ENCODE measurements at places on chromosomes 6 and 20.

GRCh38 chr6:53258774-53259155 lies 90.0 kb downstream of the ELOVL5 start:
- no peak for DNase-seq

DNA sequence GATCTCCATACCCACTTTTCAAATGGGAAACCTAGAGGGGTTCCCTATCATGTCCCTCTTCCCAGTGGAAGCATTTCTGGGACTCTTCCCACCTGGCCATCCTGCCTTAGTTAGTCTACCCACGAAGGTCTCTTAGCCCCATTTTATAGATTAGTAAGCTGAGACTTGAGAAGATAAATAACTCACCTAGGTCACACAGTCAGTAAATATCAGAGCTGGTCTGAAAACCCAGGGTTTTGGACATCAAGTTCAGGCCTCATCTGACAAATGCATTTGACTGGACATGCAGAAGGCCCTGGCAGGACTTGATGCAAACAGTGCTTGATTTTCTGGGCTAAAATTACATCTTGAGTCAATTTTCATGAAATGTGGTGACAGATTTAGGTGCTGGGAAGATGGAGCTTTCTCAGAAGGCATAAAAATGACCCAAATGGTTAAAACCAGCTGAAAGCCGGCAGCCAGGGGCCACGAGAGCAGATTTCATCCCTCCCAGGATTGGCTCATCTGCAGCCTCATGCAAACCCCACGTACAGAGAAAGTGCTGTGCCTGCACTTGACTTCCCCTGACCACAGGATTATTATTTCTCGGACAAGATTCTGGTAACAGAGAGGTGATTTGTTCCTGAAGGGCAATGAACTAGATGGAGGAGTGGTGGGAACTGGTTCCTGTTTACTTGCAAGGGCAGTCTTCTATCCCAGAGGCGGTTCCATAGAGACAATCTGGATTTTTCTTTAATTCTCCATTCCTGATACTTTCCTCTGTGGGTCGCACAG lies 23.1 kb downstream of the CPNE5 start:
- DNase-seq, result no peak

- DNase-seq, result no peak
These were observed 36.1 kb downstream of the FASTKD5 start for GRCh38 chr20:3123542-3123941.

DNA sequence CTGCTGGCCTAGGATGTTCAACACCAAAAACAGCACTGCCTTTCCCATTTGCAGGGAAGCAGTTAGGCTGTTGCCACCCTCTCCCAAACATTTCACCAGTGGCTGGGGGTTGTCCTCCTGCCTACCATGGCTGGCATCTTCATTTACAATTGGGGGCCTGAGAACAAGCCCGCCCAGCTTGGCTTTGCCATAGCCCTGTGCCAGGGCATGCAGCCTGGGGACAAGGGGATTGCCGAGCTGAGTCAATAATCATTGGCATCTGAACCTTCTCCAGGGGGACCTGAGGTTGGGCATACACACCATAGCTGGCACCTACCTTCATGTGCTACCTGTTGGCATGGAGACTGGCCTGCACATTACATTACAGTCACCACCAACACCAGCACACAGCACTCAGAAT lies 345.1 kb downstream of the KHDRBS2 start:
- DNase-seq, result no peak

DNA sequence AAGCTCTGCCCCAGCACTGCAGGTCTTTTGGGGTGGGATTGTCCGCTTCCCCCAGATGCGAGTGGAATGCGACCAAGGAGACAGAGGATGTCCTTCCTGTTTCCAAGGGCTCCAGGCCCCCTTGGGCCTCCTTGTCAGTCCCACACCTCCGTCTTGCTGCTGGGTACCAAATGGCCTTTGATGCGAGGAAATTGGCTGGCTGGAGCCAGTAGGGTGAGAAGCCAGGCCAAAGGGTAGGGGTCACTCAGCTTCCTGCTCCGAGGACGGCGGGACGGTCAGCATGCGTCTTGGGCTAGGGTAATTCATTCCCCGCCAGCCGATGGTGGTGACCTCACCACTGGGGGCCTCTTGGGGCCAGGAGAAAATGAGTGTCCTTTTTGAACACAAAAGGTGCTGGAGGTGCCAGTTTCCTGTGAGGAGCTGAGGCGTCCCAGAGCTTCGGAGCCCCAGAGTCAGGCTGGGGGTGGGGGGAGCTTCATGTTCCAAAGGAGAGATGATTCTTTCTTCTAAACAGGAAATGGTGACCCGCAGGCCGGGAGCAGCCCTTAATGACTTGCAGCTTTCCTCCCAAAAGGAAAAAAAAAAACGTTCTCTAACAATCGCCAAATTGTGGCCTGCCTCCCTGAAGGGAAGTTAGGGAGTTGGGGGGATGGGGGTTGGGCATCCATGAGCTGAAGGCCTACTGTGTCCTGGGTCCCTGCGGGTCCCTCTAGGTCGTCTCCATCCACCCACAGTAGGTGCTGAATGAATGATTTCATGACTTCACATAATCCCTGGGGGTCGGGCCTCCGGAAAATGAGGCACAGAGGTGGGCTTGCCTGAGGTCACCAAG lies 6.7 kb downstream of the SNAI1 start:
- no peak for DNase-seq

- no peak for DNase-seq
These were observed 45.0 kb upstream of the GGTLC1 start for GRCh38 chr20:24033565-24033964.
